ENCODE measurements at places on chromosomes 12 and 14.

GRCh38 chr12:75923964-75924666 lies 107.5 kb downstream of the PHLDA1 start:
- no peak for DNase-seq

- DNase-seq: no peak
Measured at GRCh38 chr12:56080556-56081138, 682 bp downstream of the ERBB3 start.

DNA sequence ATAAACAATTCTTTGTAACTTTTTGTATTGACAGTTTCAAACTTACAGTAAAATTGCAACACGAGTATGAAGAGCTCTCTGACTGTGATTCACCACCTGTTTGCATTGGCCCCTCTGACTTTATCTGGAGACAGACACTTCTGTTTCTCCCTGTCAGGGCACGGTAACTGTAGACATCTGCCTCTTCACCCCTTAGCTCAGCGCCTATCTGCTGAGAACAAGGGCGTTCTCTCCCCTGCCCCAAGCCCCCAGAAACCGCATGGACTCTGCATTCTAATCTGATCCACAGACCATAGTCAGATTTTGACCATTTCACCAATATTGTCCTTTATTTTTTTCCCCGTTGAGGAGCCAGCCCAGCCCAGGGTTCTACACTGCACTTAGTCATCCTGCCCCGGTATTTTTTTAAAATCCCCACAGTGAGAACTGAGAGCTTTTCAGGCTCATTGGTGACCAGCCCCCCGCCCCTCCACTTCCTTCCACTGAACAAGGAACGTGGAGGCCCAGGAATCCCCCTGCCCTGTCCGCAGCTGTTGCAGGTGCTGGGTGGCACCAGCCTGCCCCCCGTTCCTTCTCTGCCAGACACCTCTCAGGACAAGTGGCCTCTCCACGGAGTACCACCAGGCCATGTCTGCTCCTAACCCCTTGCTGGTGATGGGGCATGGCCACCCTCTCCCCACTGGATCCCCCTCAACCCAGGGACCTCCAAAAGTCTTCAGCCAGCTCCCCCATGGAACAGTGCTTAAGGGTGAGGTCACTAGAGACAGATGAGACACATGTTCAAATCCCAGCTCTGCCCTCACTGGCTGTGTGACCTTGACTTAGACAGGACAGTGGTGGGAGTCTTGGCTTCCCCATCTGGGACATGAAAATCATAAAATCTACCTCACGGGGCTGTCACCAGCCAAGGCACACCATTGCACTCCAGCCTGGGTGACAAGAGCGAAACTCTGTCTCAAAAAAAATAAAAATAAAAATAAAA lies 11.2 kb downstream of the RHOF start:
- DNase-seq: no peak

DNA sequence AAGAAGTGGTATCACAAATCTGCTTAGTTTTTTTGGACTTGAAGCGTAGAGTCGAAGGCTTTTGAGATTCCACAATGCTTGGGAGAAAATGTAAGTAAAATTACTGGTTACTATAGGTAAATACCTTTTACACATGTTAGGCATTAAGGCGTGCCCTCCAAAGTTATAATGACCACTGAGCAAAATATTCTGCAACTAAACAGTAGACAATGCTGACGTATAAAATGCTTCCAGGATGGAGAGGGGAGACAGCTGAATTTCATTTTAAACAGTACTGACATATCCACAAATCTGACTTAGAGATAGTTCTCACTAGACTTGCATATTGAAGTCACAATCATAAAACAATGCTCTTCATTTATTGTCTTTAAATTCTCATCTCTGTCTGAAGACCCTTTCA lies 144.5 kb upstream of the DCN start:
- no peak for DNase-seq

GRCh38 chr14:32200368-32201192 lies 1.3 kb upstream of the RNU6-7 start:
- DNase-seq: no peak

DNA sequence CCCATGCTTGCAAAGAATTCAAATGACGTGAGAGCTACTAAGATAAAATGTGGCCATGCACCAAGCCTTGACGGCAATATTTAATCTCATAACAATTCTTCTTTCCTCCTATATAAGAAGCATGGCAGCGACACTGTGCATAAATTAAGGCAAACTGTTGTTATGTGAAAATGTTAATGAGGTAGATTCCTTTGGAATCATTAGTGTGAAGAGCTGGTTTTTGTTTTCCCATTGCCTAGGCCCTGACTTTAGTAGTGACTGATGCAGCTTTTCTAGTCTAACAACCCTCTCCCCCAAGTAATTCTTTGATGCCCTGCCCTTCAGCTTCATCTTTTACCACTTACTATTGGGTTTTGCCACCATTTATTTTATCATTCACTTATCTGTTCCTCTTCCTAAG lies 10.6 kb upstream of the PSEN1 start:
- DNase-seq: no peak

- no peak for DNase-seq
Measured at GRCh38 chr12:95701275-95701674, 89.3 kb downstream of the NTN4 start.

DNA sequence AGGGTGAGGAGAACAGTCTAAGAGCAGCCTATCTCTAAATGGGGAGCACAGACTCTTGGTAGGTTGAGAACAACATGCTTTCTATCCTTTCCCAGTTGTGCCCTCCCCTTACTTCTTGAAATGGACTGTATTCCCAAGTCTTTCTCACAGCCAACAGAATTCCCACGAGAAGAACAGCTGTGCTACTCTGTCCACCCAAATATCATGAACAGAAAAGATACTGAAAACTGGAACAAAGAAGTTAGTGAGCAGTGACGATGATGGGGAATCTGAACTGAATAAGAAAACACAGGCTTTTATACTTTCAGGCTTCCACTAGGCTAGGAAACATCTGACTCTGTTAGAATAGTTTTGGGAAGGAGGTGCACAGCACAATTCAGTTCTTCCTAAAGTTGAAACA lies 3.4 kb downstream of the NACA start:
- DNase-seq: no peak

DNA sequence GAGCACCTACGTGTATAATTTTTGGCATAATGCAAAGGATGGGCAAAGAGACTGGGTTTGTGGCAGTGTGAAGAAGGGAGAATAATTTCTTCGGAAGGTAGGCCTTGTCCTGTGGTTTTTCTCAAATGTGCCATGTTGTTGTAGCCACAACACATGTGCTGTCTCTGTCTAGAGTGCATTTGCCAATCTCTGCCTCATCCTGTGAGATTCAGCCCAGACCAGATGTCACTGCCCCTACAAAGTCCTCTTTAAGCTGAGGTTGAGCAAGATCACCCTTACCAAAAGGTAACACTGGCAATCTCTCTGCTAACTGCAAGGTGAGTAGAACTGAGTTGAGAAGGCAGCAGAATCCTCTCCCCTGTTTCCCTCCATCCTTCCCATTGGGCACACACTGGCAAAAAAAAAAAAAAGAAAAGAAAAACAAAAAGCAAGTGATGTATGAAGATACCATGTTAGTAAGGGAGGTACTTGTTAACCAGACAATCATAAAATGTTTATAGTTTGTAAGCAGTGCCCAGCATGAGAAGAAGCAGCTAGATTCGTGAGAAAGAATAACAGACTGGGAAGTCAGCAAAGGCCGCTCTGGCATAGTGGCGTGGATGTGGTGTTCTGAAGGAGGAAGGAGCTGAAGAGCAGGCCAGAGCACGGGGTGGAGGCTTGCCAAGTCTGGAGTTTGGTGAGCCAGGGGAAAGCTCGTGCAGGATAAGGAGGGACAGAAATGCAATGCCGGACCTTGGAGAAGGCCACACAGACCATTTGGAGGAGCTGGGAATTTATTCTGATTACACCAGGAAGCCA lies 18.9 kb downstream of the DYRK2 start:
- no peak for DNase-seq

DNA sequence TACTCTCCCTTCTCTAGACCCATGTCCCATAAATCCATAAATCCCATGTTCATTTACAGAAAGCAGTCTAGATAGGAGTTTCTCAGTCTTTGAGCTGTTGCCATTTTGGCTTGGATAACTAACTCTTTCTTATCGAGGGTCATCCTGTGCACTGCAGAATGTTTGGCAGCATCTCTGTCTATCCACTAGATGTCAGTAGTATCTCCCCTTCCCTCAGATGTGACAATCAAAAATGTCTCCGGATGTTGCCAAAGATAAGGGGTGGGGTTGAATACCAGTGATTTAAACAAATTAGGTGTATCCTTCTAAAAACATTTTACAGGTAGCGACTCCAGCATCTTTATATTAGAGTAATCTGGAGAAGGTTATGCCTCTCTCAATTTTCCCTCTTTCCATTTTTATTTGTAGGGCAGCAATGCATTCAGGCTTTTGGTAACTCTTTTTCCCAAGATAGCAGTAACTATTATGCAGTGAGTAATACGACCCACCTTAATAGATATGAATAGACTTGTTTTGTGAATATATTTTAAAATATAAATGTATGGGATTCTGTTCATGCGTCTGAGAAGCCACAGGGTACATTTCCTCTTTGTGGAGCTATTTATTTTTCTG lies 100.7 kb downstream of the LRRK2 start:
- DNase-seq: no peak

- DNase-seq: no peak
Measured at GRCh38 chr12:26705851-26706250, 127.1 kb downstream of the ITPR2 start.

GRCh38 chr12:12810553-12811021 lies 2.6 kb upstream of the DDX47 start:
- DNase-seq: no peak

Measured in CMK (cell line).